Activated CD4-positive, alpha-beta T cell treated with anti-CD3 and anti-CD28 coated beads, Interleukin-2, amount 10 ng/mL, durations not matched to agents 24 days and 14 days (primary cell): ENCODE measurements at places on chromosomes 5 and 9.

- no peak for DNase-seq
Observed at GRCh38 chr9:86924206-86924605, 23.1 kb downstream of the GAS1 start.

- DNase-seq = no peak
Observed at GRCh38 chr5:160342413-160342941, 27.9 kb downstream of the C1QTNF2 start.

- no peak for DNase-seq
Observed at GRCh38 chr9:119902611-119903010, 533.4 kb upstream of the BRINP1 start.

- DNase-seq = no peak
Observed at GRCh38 chr5:87051502-87052113, 216.1 kb upstream of the RASA1 start.

DNA sequence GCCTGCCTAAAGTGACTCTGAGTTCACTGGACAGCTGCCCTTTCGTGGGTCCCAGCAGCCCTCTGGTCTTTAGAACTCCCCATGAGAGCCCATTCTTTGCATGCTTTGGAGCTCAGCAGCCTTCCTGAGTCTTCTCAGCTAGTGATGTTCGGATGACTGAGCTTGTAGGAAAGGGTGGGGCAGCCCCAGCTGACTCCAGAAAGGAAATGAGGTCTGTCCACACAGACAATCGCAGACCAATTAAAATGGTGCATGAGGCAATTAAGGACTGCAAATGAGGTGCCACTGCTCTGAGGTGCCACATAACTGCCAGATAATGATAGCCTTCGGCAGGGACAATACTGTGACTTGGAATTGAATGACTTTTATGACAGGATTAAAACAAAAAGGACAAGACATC is 25.4 kb upstream of the TOMM5 start:
- no peak for DNase-seq

GRCh38 chr9:10036095-10036494 is 576.7 kb downstream of the PTPRD start:
- no peak for DNase-seq

DNA sequence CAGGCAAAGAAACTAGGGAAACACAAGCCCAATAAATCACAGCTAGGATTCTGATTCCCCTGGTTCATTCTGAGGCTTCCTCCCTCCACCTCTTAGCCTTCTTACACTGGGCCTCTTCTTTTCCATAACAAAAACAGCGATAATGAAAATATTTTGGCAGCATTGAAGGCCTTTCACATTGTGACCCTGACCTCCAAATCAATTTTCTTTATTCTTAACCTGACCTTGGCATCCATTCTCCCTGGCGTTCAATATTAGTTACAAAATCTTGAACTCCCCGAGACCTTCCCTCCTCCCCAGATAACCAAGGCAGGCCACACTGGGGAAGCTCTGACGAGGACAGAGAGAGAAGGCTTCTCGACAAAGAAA is 399.9 kb downstream of the ZSWIM6 start:
- DNase-seq = no peak

DNA sequence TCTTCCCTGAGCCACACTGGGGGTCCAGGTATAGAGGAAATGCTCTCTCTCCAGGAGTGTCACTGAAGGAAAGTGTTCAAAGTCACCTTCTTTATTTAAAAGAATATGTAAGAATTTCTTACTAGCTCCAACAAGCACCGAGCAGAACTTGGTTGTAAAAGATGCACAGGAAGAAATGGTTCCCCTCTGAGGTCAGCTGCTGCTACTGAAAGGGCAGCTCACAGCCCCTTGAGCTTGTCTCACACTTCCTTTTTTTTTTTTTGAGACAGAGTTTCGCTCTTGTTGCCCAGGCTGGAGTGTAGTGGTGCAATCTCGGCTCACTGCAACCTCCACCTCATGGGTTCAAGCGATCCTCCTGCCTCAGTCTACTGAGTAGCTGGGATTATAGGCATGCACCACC is 77.2 kb downstream of the PRRT1B start:
- no peak for DNase-seq

- no peak for DNase-seq
Observed at GRCh38 chr5:60510049-60510448, 189.9 kb downstream of the DEPDC1B start.

- no peak for DNase-seq
Observed at GRCh38 chr5:15992918-15993317, 186.7 kb downstream of the MARCHF11 start.

DNA sequence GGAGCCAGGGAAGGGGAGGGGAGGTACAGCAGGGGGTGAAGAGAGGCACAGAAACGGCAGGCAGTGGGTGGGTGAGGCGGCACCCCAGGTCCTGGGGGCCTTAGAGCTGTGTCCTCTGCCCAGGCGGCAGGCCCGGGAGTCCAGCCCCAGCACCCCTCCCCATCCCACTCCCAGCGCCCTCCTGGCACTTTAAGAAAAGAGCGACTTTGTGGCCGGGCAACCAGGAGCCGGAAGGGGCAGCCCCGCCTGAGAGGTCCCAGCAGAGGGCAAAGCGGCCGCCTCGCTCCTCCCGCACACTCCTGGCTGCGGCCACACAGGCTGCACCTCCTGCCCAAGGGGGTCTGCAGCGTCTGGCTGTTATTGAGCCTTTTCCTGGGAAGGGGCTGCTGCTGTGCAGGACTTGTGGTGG is 42.6 kb downstream of the NACC2 start:
- DNase-seq = no peak

DNA sequence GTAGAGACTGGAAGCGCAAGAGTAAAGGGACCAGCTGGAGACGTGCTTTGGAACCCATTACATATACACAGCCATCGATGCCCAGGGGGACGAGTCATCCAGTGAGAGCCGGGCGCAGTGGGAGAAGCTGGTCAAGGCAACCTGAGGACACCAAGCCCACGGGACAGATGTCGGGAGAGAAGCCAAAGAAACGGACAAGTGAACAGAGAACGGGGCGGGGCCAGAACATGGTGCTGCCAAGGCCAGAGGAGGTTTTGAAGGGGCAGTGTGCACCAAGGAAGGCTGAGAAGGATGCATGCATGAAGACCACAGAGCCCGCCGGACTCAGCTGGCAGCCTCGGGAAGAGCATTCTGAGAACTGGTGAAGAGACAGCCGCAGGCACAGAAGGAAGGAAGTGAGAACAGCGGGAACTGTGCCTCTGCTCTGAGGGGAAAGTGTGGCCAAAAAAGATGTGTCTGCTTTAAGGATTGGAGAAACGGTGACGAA is 20.3 kb downstream of the CAMSAP1 start:
- no peak for DNase-seq

GRCh38 chr9:88535226-88536022 is 446 bp downstream of the NXNL2 start:
- DNase-seq = peak; percentile 68

DNA sequence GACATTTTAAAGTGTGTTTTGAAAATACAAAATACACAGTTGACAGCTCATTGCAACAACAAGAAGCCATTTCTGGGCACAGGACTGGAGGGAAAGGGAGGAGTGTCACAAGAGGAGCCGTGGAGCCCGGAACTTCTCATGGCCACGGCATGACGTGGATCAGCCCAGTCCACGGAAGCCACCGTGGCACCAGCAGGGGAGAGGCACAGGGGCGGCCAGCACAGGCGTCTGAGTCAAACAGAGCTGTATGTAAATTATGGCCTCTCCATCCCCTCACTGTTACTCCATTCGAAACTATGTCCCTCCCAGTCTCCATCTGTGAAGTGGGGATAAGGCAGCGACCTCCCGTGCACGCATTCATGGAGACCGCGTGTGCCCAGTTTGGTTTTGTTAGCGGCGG is 165.6 kb upstream of the IRX2 start:
- DNase-seq = peak; percentile 8

GRCh38 chr5:151781201-151781600 is 9.4 kb downstream of the G3BP1 start:
- no peak for DNase-seq

DNA sequence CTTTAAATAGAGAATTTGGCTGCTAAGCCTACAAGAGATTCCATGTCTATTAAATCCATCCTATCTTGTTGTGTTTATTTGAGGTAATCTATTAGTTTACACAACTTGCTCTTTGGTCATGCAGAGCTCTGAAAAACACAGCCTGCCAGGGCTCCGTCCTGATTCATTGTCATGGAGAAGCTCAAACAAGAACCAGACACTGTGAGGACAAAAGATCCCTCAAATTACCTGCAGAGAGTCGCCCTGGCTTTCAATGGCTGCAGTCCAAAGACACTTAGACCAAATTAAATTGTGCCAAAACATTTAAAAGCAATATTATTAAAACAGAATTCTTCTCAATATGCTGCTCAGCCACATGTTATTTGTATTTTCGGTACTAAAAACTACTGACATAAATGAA is 60.1 kb downstream of the CDH18 start:
- no peak for DNase-seq

GRCh38 chr9:79060766-79061165 is 511.0 kb upstream of the TLE4 start:
- DNase-seq = no peak

DNA sequence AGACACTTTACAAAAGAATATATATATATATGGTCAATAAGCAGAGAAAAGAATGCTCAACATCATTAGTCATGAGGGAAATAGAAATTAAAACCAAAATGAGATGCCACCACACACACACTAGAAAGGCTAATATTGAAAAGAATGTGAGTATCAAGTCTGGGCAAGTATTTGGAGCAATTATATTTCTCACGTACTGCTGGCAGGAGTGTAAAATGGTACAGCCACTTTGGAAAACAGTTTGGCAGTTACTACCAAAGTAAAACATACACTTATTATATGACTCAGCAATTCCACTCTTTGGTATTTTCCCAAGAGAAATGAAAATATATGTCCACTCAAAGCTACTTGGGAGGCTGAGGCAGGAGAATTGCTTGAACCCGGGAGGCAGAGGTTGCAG is 29.8 kb downstream of the NEUROG1 start:
- no peak for DNase-seq

DNA sequence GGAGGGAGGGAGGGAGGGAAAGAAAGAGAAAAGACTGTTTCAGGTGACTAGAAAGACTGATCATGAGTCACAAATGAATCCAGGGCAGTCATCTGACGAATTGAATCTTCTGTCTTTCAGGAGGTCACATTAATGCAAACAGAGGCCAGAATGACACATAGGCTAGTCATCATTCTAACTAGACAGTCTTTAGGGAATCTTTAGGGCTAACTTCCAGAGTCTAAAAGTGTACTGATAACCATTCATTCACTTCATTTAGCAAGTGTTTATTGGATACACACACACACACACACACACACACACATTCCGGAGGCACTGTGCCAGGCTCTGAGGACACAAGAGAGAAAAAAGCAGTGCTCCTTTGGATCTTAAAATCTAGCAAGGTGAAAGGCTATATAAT is 156.7 kb downstream of the EBF1 start:
- no peak for DNase-seq

DNA sequence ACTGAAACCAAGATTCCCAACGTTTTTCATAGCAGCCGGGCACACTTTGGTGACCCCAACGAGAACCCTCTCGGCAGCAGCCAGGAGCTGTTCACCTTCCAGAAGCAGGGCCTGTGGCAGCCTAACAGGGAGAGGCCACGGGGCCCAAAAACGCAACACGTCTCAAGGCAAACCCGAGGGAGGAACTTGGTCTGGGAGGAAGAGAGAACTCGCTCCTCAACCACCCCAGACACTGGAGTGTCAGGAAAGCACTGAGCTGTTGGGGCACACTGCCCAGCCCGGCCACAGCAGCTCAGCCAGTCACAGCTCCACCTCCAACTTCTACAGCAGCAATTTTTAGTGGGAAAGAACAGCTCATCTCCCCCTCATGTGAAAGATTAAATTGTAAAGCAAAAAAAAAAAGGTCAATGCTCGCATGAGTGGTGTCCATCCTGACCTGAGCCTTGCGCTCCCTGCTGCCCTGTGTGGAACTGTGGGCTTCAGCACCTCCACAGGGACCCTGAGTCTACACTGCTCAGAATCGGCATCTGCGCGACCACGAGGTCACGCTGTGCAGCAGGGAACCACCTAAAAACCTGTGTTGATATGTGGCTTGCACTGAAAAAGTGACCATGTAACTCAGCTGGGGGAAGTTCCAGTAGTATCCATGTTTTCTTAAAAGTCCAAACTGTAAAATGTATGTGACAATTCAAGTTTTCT is 55.0 kb downstream of the IPPK start:
- DNase-seq = no peak

GRCh38 chr5:140391732-140392131 is 9.9 kb upstream of the ANKHD1 start:
- no peak for DNase-seq

DNA sequence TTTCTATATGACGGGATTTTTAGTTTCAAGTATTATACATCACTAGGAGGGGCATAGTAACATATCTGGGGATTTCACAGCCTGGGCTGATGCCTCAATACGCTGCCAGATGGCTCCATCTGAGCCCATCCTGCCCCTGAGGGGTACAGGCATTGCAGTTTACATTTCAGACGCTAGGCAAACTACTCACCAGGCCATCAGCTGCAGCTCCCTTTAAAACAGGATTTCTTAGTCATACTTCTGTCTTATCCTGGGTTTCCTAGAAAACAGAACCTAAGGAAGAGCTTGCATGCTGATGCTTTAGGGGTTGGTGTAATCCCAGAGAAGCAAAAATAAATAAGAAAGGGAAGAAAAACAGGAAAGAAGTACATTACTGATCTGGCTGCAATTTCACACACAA is 372.8 kb upstream of the PIK3R1 start:
- no peak for DNase-seq

DNA sequence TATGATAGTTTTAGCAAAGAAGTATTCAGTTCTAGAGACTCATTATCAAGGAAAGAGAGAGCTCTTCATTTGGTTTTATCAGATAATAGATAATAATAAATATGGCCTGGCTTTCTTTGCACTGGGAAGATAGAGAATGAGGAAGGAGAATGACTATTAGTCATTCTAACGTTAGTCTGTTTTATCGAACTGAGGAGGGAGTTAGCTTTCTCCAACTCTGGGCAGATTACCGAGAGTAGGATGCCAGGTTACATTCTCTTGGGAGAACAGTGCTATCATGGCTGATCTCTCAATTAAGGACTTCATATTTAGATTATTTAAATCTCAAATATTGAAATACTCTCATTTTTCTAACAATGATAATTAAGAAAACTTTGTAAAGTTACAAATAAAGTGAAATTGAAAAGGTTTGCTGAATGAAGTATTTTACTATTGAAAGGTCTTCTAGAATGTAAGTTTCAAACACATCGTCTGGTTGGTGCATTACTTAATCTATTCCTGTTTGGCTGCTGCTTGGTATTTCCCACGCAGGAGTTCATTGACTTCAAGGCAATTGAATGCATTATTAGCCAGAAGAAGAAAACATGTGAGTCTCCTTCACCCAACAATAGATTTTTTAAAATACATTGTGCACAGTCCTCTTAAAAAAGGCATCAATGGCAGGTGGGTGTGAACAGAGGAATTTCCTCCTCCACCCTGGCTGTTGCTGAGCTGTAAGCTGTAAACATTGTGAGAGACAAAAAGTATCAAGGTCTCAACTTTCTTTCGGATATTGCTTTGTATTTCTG is 140.8 kb downstream of the C9orf152 start:
- DNase-seq = no peak

- no peak for DNase-seq
Observed at GRCh38 chr5:156438076-156438475, 111.1 kb downstream of the SGCD start.
